ENCODE measurements at places on chromosomes 13 and 19. TPM values are rescaled to one million over a fixed set of nuclear protein-coding genes. Genes with fewer than 3 reads are reported as not detected.

FGF21 gene
- not detected for total RNA-seq

ANGPTL8 gene
- total RNA-seq: not detected

KLK8 gene
- not detected for total RNA-seq

FOXA3 gene
- total RNA-seq: 1.0 TPM

CEACAM21 gene
- not detected for total RNA-seq

NCR1 gene
- total RNA-seq: not detected

KLHL1 gene
- total RNA-seq: not detected

ZNF682 gene
- not detected for total RNA-seq

ZNF726 gene
- 0.77 TPM for total RNA-seq

ERFL gene
- total RNA-seq: 0.38 TPM

FSD1 gene
- 7.5 TPM for total RNA-seq

LILRA2 gene
- total RNA-seq: not detected

AP1M1 gene
- 57.7 TPM for total RNA-seq

LNX2 gene
- 3.5 TPM for total RNA-seq

ZNF100 gene
- total RNA-seq: not detected

CFAP97D2 gene
- not detected for total RNA-seq

CD209 gene
- total RNA-seq: not detected

ALG11 gene
- 9.7 TPM for total RNA-seq

ALOX5AP gene
- total RNA-seq: 2.4 TPM

CGB1 gene
- total RNA-seq: not detected

LRRC25 gene
- not detected for total RNA-seq

MTUS2 gene
- not detected for total RNA-seq

KLK3 gene
- not detected for total RNA-seq

PTGIR gene
- 0.10 TPM for total RNA-seq

MADCAM1 gene
- total RNA-seq: 0.32 TPM

LRRC4B gene
- total RNA-seq: 0.85 TPM

TGFBR3L gene
- 1.7 TPM for total RNA-seq

PSG4 gene
- 0.93 TPM for total RNA-seq

ZNF613 gene
- total RNA-seq: 0.89 TPM
